ENCODE measurements at places on chromosomes 1 and 21. TPM values are rescaled to one million over a fixed set of nuclear protein-coding genes. Genes with fewer than 3 reads are reported as not detected.

DNA sequence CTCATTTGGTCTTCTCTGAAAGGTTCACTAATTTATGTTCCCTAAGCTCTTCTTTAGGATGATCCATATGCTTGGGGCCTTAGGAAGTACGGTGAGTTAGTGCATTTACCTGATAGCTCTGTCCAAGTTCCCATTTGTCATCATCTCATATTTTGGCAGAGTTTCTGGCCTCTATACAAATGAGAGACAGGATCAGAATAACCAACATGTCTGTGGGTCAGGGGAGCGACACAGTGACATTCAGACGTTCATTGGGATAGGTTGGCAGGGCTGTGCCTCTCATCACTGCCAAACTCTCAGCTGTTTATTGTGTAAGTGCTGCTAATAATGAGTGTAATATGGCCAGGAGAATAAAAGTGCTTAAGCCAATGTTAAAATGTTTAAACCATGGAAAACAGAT, 561.1 kb upstream of the ZRANB2 start:
- H3K27me3 ChIP-seq, result no peaks in the 10 kb centered on the region
- no peak overlapping the region for H3K27ac ChIP-seq
- H3K36me3 ChIP-seq, result no peaks in the 10 kb centered on the region
- DNase-seq, result no peak
- H3K4me3 ChIP-seq, result no peak overlapping the region

DNA sequence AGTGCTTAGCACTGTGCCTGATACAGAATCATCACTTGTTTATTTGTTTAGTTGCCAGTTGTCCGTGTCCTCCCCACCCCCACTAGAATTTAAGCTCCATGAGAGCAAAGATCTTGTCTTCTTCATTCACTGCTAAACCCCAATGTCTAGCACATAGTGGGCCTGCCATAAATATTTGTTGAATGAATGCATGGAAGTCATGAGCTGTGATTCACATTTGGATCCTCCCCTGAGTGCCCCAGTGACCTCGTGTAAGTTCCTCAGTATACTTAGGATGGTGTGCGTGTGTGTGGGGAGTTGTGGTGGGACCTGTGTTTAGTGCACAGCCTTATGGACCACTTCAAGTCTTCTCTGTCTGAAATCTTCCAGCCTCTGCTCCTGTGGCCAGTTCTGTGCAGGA, 23.1 kb downstream of the IER5 start:
- H3K27me3 ChIP-seq, result no peaks in the 10 kb centered on the region
- H3K27ac ChIP-seq, result no peak overlapping the region
- no peak overlapping the region for H3K4me3 ChIP-seq
- no peak for DNase-seq

The SPRR2A gene
- total RNA-seq, result not detected

GRCh38 chr1:191709215-191709614, 449.0 kb upstream of the RGS18 start:
- no peaks in the 10 kb centered on the region for H3K36me3 ChIP-seq
- H3K27ac ChIP-seq, result no peak overlapping the region
- no peak for DNase-seq
- no peak overlapping the region for H3K4me3 ChIP-seq
- H3K4me1 ChIP-seq, result no peaks in the 10 kb centered on the region

DNA sequence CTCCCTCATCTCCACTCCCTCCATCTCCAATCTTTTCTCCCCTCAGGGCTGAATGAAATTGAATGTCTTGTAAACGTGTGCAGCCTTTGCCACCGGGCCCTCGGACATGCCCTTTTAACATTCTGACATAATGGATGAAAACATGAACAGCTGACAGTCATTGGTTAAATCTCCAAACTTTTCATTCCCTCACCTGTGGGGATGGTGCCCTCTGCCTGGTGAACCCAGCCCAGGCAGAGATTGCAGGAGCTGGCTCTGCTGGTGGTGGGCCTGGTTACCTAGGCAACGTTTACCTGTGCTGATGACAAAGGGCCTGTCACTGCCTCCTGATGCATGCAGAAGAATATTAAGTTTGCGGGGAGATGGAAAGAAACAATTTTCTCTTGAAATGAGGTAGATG, 21.3 kb downstream of the ST6GALNAC3 start:
- no peaks in the 10 kb centered on the region for H3K36me3 ChIP-seq
- H3K4me3 ChIP-seq, result no peak overlapping the region
- H3K27me3 ChIP-seq, result no peaks in the 10 kb centered on the region
- no peak for DNase-seq
- no peaks in the 10 kb centered on the region for H3K4me1 ChIP-seq
- H3K27ac ChIP-seq, result no peak overlapping the region

GRCh38 chr1:51303751-51304251, 26.6 kb downstream of the TTC39A start:
- no peak overlapping the region for H3K4me3 ChIP-seq
- H3K36me3 ChIP-seq, result no peaks in the 10 kb centered on the region
- H3K27me3 ChIP-seq, result no peaks in the 10 kb centered on the region
- H3K27ac ChIP-seq, result peak overlapping the region; percentile 16

GRCh38 chr1:237981223-237981622, 90.5 kb upstream of the ZP4 start:
- H3K4me3 ChIP-seq, result no peak overlapping the region
- DNase-seq, result no peak
- no peaks in the 10 kb centered on the region for H3K4me1 ChIP-seq
- H3K27me3 ChIP-seq, result no peaks in the 10 kb centered on the region
- H3K36me3 ChIP-seq, result no peaks in the 10 kb centered on the region
- no peak overlapping the region for H3K27ac ChIP-seq

- H3K4me1 ChIP-seq, result no peaks in the 10 kb centered on the region
- no peak for DNase-seq
- H3K27me3 ChIP-seq, result peaks cover 39% of the 10 kb centered on the region
- no peaks in the 10 kb centered on the region for H3K36me3 ChIP-seq
- H3K4me3 ChIP-seq, result no peak overlapping the region
- no peak overlapping the region for H3K27ac ChIP-seq
These were observed 2.8 kb downstream of the ITPKB start for GRCh38 chr1:226736001-226736907.

- no peaks in the 10 kb centered on the region for H3K27me3 ChIP-seq
- peak; percentile 50 for DNase-seq
- 0 out of 3 replicates have a peak overlapping the region, but pooled peaks have one; percentile 15 for H3K27ac ChIP-seq
- H3K4me3 ChIP-seq, result no peak overlapping the region
These were observed 58.3 kb upstream of the FASLG start for GRCh38 chr1:172600615-172601014.

GRCh38 chr1:154697710-154698109, 89.7 kb upstream of the ADAR start:
- no peaks in the 10 kb centered on the region for H3K4me1 ChIP-seq
- H3K27ac ChIP-seq, result no peak overlapping the region
- peaks cover 12% of the 10 kb centered on the region for H3K27me3 ChIP-seq
- DNase-seq, result no peak
- H3K36me3 ChIP-seq, result no peaks in the 10 kb centered on the region
- H3K4me3 ChIP-seq, result no peak overlapping the region

GRCh38 chr1:93000291-93000690, 39.0 kb upstream of the DIPK1A start:
- no peak for DNase-seq
- no peaks in the 10 kb centered on the region for H3K36me3 ChIP-seq
- no peaks in the 10 kb centered on the region for H3K27me3 ChIP-seq
- H3K27ac ChIP-seq, result no peak overlapping the region

The OR10Z1 gene
- total RNA-seq, result not detected

GRCh38 chr1:9028921-9029705, 2.9 kb upstream of the SLC2A7 start:
- H3K4me1 ChIP-seq, result no peaks in the 10 kb centered on the region
- DNase-seq, result no peak
- H3K27me3 ChIP-seq, result peaks cover 18% of the 10 kb centered on the region
- no peak overlapping the region for H3K27ac ChIP-seq

DNA sequence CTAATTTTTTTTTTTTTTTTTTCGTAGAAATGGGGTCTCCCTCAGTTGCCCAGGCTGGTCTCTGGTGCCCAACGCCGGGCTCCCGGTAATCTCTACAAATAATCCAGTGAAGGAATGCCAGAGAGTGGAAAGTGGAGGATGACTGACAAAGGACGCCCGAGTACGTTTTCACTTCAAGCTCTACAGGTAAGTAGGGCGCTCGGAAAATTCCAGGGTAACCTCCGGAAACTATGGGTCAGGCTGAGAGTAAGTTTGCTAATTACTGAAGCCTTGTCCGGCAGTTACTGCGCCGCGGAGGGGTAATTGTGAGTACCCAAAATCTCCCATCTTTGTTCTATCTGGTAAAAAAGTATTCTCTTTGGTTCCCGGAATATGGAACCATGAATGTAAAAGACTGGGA, 1.8 kb upstream of the ZNF669 start:
- H3K27me3 ChIP-seq, result no peaks in the 10 kb centered on the region
- H3K4me3 ChIP-seq, result no peak overlapping the region
- peaks cover 19% of the 10 kb centered on the region for H3K4me1 ChIP-seq
- H3K27ac ChIP-seq, result no peak overlapping the region

The CYP4X1 gene
- not detected for total RNA-seq

DNA sequence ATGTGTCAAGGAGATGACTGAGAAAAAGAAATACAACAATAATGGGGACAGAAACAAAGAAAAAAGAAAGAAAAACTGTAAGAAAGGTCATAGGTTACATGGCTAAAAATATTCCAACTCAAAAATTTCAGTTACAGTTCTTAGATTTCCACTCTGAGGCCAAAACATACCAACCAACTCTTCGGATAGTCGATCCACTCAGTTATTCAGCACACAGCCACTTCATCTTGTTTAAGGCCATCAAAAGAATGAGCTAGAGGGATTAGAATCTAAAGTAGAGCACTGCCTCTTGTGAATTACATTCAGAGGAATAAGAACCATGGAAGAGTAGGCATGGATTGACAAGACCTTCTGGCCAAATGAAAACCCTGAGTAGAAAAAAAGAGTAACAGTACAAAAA, 277.0 kb downstream of the MRPL39 start:
- no peaks in the 10 kb centered on the region for H3K36me3 ChIP-seq
- H3K4me1 ChIP-seq, result no peaks in the 10 kb centered on the region
- no peak overlapping the region for H3K4me3 ChIP-seq
- no peak for DNase-seq
- no peaks in the 10 kb centered on the region for H3K27me3 ChIP-seq

The NRAS gene
- total RNA-seq, result 60.3 TPM

GRCh38 chr1:153577624-153578051, 12.0 kb upstream of the S100A2 start:
- no peak overlapping the region for H3K4me3 ChIP-seq
- H3K36me3 ChIP-seq, result no peaks in the 10 kb centered on the region
- H3K27me3 ChIP-seq, result no peaks in the 10 kb centered on the region
- peaks cover 5% of the 10 kb centered on the region for H3K4me1 ChIP-seq
- DNase-seq, result no peak

DNA sequence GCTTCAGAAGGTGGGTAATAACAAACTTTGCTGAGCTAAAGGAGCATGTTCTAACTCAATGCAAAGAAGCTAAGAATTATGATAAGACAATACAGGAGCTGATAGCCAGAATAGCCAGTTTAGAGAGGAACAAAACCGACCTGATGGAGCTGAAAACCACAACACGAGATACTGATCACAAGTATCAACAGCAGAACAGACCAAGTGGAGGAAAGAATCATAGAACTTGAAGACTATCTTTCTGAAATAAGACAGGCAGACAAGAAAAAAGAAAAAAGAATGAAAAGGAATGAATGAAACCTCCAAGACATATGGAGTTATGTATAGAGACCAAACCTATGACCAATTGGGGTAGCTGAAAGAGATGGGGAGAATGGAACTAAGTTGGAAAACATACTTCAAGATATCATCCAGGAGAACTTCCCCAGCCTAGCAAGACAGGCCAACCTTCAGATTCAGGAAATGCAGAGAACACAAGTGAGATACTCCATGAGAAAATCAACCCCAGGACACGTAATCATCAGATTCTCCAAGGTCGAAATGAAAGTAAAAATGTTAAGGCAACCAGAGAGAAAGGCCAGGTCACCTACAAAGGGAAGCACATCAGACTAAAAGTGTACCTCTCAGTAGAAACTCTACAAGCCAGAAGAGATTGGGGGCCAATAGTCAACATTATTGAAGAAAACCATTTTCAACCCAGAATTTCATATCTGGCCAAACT, 20.5 kb downstream of the CD84 start:
- H3K27ac ChIP-seq, result peak overlapping the region; percentile 9
- no peaks in the 10 kb centered on the region for H3K27me3 ChIP-seq
- DNase-seq, result no peak
- no peak overlapping the region for H3K4me3 ChIP-seq

DNA sequence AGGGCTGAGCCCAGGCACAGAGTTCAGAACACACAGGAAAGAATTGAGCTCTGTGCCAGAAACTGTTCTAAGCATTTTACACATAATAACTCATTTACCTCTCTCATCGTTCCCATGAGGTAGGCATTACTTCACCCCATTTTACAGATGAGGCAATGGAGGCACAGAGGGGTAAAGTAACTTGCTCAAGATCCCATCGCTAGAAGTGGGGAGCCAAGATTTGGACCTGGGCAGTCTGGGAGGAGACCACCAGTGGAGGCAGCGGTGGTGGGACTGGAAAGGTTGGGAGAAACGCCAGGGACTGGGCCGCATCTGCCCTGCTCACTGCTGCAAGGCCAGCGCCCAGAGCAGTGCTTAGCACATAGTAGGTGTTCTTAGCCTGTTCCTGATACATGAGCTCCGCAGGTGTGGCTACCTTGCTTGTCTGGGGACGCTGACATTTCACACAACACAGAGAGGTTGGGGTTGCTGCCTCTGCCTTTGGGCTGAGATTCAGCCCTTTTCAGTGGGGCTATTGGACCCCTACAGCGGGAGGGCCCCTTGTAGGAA, 27.8 kb upstream of the EPS8L3 start:
- DNase-seq, result no peak
- H3K4me3 ChIP-seq, result no peak overlapping the region
- H3K36me3 ChIP-seq, result no peaks in the 10 kb centered on the region
- peaks cover 66% of the 10 kb centered on the region for H3K4me1 ChIP-seq
- H3K27me3 ChIP-seq, result no peaks in the 10 kb centered on the region

The IVL gene
- total RNA-seq, result not detected

DNA sequence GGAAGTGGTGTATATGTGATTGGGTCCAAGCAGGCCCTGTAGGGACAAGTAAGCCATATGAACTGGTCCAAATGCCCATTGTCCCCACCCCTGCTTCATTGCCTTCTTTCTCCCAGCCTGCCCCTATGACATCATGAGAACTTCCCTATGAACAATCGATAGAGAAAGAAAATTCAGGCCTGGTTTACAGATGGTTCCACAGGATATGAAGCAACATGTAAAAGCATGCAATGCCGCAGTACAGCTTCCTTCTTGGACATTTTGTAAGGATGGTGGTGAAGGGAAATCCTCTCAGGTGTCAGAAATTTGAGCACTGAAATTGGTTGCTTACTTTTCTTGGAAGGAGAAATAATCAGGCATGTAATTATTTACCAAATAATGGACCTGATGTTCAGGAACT, 581.7 kb downstream of the MRPL39 start:
- no peaks in the 10 kb centered on the region for H3K4me1 ChIP-seq
- no peaks in the 10 kb centered on the region for H3K36me3 ChIP-seq
- no peak for DNase-seq
- H3K27me3 ChIP-seq, result no peaks in the 10 kb centered on the region

DNA sequence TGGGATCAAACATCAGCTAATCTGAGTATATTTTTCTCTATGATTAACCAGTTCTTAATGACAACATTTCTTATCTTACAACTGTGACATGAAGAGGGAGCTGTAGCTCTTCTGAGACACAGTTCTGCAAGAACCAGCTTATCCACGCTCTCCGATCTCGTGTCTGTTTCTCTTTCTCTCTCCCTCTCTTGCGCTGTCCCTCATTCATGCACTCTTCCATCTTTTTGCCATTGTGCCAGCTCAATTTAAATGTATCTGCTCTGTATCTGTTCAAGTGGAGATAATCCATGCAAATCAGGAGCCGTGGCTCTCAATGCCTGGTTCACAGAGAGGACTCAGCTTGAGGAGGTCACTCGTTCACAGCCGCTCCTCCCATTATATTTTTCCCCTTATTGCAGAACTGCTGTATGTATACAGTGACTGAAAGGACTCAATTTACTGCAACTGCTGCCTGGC, 494.7 kb upstream of the ADGRL2 start:
- no peaks in the 10 kb centered on the region for H3K27me3 ChIP-seq
- H3K27ac ChIP-seq, result no peak overlapping the region
- H3K4me3 ChIP-seq, result no peak overlapping the region
- H3K4me1 ChIP-seq, result no peaks in the 10 kb centered on the region
- DNase-seq, result no peak

The RNU1-2 gene
- 2,231 TPM for total RNA-seq
